ENCODE measurements at places on chromosomes 6 and 20. TPM values are rescaled to one million over a fixed set of nuclear protein-coding genes. Genes with fewer than 3 reads are reported as not detected.

The DNAH8 gene
- total RNA-seq = 0.02 TPM

The KATNA1 gene
- 21.6 TPM for total RNA-seq

The BMP5 gene
- not detected for total RNA-seq

The SLC22A2 gene
- total RNA-seq = not detected

The ANGPT4 gene
- total RNA-seq = not detected

All from activated CD4-positive, alpha-beta T cell treated with anti-CD3 and anti-CD28 coated beads for 36 hours (primary cell).